ENCODE measurements at places on chromosomes 1 and 21.

- no peak for DNase-seq
Observed at GRCh38 chr1:113391649-113392271, 1.4 kb downstream of the MAGI3 start.

DNA sequence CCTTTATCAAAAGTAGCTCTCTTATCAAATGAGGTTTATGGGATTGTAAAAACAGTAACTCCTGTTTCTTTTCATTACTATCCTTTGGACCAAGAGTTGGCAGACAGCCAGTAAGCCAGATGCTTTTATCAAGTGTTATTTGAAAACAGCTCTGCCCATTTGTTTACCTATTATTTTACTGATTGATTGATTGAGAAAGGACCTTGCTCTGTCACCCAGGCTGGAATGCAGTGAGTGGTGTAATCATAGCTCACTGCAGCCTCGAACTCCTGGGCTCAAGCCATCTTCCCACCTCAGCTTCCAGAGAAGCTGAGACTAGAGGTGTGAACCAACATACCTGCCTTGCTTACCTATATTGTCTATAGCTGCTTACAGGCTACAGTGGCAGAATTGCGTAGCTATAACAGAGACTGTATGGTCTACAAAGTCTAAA lies 3.6 kb downstream of the PRKAB2 start:
- DNase-seq: no peak

DNA sequence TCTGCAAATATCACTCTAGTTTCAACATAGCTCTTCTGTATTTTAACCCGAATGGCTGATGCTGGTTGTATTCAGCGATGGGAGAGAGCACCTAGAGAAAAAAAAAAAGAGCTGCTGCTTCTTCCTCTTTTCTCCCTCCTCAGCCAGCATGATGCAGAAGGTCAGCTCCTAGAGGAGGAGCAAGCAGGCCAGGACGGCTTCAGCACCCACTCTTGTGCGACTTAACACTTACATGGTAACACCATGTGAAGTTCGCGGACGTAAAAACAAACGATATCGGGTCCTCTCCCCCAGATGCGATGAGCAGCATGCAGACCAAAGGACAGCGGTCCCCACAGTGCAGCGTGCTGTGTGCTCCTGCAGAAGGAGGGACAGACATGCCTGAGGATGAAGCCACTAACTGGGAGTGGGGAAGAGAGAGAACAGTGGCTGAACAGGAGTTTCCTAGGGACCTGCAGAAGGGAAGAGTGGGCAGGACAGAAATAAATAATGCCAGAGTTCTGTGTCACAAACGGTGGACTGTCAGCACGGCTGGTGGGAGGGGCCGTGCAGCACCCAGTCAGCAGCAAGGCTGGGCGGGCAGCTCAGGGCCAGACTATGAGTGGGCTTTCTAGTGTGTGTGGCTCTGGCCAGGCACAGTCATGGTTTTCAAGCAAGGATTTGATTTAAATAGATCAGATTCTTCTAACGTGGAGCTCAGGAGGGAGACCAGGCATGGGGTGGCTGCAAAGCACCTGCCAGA lies 11.4 kb upstream of the B3GALT5 start:
- no peak for DNase-seq

DNA sequence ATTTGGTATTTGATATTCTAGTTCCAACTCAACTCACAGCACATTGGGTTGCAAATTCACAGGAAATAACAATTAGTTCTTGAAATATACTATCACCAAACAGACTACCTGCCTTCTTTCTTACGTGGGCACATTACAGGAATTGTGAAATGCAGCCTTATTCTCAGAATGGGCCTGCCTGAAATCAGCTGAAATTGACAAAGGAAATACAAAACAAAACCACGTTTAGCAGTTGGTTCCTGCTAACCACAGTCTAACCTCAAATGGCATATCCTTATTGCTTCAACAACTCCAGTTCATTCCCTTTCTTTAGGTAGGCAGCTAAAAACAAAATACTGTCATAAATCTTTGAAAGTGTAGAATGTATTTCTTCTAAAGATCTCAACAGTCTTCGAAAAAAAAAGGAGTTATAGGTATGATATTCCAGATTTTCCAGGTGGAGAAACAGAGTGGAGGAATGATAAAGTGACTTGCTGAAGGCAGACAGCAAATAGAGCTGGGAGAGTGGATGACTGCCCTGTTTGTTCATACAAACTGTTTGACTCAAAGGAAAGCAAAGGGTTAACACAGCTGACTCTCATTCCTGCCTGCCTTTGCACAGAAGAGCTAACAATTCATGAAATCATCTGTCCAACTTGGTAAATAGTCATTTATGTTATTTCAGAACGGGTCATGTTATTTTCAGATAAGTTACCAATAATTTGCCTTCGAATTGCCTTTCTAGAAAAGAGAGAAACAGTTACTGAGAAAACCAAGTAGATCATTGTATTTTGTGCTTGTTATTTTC lies 1.6 kb upstream of the GREM2 start:
- DNase-seq: no peak

- no peak for DNase-seq
Observed at GRCh38 chr1:32773764-32774463, 43.2 kb downstream of the YARS1 start.

DNA sequence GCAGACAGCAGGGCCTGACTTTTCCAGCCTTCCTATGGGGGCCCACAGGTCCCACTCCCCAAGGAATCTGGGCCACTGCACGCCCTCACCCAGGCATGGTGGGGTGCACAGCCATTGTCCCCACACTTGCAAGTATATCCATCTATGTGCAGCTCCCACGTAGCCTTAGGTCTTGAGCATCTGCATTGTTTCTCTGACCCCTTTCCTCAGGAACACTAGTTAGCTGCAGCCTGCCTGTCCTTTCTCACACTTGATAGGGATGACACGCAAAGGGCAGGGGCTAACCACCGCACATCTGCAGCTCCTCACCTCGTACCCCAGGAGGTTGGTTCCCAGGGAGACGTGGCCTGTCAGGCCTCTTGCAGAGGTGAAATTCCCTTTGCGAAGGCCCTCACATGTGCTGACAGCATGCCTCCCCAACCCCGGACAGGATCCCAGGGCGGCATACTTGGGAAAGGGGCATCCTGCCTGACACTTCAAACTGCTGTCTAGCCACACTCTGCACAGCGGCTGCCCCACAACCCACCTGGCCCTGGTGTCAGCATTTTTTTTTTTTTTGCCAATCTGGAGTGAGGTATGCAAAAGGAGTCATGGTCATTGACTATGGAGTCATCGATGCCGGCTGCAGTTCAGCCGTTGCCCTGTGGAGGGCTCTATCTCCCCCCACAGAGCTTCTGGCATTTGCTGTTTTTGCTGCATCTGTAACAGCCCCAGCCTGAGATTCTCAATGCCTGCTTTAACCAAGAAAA lies 5.0 kb downstream of the JMJD4 start:
- DNase-seq: peak; percentile 45

DNA sequence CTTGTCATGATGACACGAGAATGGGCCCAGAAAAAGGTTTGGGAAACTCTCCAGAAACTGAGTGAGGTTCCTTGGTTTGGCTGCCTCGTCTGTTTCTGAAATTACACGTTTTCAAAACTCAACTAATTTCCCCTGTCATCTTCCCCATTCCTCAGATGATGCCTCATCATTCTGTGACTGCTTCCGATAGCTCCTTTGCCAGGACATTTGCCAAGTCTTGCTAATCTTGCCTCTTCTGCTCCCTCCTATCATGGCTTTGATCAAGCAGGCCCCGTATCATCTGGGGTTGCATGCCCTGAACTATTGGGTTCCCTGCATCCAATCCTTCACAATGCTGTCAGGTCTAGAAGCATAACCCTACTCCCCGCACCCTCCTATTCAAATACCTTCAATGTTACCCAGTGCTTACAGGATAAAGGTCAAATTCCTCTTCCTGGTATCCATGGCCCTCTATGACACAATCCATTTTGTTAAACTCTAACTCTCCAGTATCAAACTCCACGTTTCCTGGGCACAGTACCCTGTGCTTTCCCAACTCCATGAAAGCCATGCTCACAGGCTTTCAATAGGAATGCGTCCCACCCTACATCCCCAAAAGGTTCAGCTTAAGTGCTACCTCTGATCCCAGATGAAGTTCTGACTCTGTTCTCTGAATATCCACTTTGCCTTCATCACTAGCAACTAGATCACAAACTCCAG lies 22.2 kb upstream of the TMEM200B start:
- DNase-seq: no peak

GRCh38 chr1:214380986-214381695 lies 100.2 kb downstream of the SMYD2 start:
- no peak for DNase-seq

- DNase-seq: no peak
Observed at GRCh38 chr1:20601129-20601825, 12.4 kb downstream of the CDA start.

- no peak for DNase-seq
Observed at GRCh38 chr1:177209357-177209756, 38.6 kb downstream of the BRINP2 start.

GRCh38 chr1:175877939-175878737 lies 134.7 kb upstream of the TNR start:
- no peak for DNase-seq

- DNase-seq: no peak
Observed at GRCh38 chr1:117045644-117046043, 14.5 kb upstream of the TTF2 start.

DNA sequence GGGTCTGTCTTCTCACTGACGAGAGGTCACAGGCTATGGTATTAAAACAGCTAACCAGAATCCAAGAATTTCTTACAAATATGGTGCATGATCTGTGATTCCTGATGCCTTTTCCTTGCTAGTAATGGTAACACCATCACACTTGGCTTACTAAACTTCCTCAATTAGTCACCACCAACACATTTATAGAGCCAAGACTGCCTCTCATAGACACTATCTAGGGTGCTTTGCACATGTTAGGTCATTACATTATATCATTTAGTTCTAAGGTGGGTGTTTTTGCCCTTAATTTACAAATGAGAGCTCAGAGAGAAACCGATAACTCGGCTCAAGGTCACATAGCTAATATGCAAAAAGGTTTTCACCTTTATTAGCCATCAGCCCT lies 8.7 kb downstream of the KIF21B start:
- no peak for DNase-seq

DNA sequence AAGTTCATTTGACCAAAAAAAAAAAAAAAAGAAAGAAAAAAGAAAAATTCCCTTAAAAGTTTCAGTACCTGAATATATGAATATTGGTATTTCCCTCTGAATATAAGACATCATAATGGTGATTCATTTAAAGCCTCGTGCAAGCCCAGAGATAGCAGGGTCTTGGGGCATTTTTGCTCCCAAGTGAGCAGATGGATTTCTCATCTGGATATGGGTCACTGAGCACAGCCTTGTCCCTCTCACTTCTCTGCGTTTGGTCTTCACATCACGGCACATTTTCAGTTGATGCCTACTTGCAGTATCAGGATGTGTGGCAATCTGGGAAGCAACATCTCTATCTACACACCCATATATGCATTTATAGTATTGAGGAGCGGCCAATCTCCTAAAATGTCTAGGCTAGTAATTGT lies 12.7 kb downstream of the CD58 start:
- DNase-seq: peak; percentile 30

DNA sequence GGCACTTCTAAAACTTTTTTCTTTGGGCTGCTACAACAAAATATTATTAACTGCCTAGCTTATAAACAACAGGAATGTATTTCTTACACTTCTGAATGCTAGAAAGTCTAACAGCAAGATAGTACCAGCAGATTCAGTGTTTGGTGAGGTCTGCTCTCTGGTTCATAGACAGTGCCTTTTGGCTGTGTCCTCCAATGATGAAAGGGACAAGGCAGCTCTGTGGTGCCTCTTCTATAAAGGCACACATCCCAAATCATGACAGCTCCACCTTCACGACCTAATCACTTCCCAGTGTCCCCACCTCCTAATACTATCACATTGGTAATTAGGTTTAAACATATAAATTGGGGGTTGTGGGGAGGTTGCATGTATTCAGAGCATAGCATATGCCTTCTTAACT lies 9.5 kb downstream of the CFH start:
- no peak for DNase-seq

DNA sequence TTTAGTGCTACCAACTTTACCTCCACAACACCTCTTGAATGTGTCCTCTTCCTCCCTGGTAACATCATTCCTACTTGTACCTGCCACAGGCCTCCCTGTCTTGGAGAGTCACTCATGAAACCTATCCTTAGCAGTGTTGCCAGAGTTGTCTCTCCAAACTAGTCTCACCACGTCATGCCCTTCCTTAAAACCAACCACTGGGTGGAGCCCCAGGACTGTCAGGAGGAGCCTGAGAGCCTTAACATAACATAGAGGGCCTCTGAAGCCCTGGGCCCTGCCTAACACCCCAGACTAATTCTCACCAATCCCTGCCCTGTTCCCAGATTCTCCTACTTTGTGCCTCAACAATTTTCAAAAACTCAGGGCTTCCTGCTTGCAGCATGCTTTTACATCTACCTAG lies 65.3 kb downstream of the ZNF697 start:
- peak; percentile 49 for DNase-seq

GRCh38 chr1:30807318-30808066 lies 49.9 kb upstream of the LAPTM5 start:
- DNase-seq: no peak

DNA sequence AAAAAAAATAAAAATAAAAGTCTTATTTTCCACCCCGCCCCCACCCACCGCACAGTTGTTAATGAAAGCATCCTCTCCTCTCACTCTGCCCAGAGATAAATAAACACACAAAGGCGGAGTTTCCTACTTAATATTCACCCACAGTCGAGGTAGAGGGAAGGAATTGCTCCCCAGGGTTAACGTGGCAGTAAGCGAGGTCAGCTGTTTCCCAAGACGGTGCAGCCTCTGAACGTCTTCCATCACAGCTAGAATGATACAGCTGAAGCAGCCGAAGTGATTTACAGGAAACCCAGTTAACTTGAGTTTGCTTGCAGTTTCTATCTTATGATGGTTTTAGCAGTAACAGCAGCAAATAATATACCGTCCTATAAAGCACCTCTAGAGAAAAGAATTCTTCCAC lies 283.9 kb downstream of the PBX1 start:
- DNase-seq: no peak

DNA sequence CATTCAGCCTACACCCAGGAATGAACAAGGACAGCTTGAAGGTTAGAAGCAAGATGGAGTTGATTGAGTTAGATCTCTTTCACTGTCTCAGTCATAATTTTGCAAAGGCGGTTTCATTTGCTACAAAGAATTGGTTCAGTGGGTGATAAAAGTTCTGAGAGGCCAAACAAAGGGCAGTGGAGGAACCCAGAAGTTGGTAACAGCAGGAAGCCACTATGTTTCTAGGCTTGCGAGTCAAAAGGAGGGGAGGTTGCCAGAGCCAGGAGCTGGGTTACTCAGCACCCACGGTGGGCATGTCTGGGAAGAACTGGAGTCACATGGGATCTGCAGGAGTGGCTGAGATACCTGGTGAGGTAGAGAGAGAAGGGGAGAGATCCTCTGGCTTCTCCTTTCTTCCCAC lies 64.2 kb upstream of the MRPS6 start:
- no peak for DNase-seq

All from CD4-positive, alpha-beta T cell treated with Interleukin-1 beta for 1 hour (primary cell).